ENCODE measurements at places on chromosomes 5 and 9.
A peak's percentile ranks its signal among the peaks of the same experiment; 100 is the strongest.

DNA sequence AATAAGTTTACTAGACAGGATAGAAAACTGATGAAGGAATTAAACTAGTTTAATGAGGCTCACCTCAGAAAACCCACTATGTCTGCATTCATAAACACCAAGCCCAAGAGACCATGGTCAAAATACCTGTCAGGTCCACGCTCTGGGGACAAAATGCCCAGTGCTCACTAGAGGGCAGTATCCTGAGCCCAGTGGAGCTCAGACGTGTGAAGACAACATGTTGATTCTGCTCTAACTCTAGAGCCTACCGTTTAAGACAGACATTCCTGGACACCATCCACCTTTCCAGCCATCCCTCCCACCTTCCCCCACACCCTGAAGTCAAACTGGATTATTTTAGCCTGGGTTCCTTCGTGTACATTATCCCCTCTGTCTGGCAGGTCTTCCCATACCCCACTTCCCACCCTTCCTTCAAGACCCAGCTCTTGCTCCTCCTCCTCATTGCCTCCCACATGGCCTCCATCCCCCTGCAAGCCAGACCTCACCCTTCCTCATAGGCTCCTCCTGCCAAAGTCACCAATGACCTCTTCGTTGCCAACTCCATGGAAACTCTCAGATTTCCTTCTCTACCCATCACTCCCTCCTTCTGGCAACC, 142.3 kb upstream of the FSTL4 start:
- peak; percentile 16 for DNase-seq

- DNase-seq: peak; percentile 10
Measured at GRCh38 chr5:97501965-97502305, 318.9 kb upstream of the RIOK2 start.

GRCh38 chr5:9118852-9119251, 427.0 kb downstream of the SEMA5A start:
- DNase-seq: no peak

GRCh38 chr9:19232823-19233194, 2.3 kb downstream of the DENND4C start:
- DNase-seq: peak; percentile 16

DNA sequence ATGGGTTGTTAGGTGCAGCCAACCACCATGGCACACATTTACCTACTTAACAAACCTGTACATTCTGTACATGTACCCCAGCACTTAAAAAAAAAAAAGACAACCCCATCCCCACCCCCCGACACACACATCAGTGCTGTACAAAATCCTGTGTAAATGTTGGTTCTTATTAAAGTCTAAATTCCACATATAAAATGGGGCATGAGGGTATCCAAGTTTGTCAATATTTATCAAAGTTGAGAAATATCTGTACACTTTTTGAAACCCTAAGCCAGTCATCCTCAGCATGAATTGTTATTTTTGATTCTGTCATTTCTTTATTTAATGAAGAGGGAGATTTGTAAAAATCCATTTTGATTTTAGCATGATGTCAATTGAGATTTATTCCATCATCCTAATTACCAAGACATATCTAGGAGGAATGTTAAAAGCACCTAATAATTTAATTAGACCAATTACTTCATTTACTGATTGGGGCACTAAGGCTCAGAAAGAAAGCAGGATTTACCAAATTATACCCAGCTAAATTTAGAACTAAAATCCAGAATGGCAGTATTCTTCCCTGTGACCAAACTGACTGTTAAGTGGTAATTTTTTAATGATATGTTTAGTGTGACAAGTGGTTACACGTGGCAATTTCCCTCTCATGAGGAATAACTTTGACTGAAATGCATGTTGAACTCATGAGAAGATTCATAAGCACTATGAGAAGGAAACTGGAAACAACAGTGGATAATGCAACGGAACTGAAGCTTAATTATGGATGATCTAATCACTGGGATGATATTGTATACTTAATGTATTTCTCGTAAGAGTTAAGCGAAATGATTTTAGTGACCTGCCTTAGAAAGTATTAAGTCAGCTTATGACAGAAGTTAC, 195.9 kb downstream of the SGCD start:
- no peak for DNase-seq

- no peak for DNase-seq
Measured at GRCh38 chr9:112130997-112131396, 44.1 kb downstream of the SUSD1 start.

DNA sequence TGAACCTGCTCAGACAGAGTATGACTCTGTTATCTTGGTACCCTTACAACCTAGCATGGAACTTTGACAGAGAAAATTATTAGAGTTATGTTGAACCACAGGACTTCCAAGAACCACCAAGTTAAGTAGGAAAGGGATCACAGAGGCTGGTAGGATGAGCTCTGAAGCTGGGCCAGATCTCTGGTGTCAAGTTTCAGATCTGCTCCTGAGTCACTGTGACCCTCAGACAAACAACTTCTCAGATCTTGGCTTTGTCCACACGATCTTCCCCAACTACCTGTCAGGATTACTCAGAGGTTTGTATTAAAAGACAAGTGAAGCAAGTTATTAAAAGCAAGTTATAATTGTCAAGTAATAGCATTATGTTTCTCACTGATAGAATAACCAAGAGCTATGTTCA, 189.0 kb downstream of the SEC61B start:
- peak; percentile 36 for DNase-seq

DNA sequence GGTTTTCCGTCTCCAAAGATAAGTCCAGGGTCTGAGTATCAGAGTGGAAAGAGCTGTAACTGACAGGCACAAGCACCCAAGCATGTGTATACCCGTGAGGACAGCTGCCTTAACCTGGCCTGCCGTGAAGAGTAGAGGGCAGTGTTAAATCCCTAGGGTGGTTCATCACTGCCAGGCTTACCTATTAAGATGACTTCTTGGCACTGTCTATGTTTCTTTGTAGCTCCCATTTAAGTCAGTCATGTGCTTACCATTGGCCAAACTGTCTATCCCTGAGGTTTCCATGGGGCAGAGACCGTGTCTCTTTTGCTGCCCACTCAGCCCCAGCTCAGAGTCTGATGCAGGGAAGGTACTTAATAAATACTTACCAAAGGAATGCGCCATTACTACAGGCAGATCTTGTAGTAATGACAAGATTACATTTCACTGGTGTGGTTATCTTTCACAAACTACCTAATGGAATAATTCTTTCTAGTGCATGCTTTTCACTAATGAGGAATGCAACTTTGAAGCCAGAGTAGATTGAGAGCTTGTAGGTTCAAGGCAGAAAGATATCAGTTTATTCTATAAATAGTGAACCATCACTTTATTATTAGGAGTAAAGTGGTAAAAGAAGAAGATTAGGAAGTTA, 64.2 kb downstream of the SNX24 start:
- no peak for DNase-seq

- DNase-seq: peak; percentile 99
Measured at GRCh38 chr9:114348906-114349482, 19.3 kb downstream of the ORM2 start.

DNA sequence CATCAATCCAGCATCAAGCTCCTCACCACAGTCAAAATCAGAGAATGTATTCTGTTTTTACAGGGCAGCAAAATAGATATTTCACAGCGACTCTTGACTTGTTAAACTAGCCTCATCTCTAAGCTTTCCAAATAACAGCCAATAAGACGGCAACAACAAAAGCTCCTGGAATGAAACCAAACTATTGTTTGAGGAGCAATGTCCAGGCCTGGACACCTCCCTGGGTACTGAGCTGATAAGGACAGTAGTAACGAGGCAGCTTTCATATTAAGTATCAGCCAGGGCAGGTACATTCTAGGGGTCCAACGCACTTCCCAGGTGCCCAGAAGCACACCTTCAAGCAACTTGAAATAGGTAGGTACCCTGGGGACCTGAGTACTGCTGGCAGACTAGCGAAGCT, 260.3 kb downstream of the ENC1 start:
- no peak for DNase-seq

DNA sequence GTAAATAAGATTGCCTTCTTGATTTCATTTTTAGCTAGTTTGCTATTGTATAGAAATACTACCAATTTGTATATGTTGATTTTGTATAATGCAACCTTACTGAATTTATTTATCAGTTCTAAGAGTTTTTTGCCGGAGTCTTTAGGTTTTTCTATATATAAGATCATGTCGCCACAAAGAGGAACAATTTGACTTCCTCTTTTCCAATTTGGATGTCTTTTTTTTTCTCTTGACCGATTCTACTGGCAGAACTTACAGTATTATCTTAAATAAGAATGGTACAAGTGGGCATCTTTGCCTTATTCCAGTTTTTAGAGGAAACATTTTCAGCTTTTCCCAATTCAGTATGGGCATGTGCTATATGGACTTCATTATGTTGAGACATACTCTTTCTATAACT, 624.7 kb upstream of the ACO1 start:
- DNase-seq: no peak

GRCh38 chr5:58012102-58012501, 447.8 kb downstream of the PLK2 start:
- no peak for DNase-seq

DNA sequence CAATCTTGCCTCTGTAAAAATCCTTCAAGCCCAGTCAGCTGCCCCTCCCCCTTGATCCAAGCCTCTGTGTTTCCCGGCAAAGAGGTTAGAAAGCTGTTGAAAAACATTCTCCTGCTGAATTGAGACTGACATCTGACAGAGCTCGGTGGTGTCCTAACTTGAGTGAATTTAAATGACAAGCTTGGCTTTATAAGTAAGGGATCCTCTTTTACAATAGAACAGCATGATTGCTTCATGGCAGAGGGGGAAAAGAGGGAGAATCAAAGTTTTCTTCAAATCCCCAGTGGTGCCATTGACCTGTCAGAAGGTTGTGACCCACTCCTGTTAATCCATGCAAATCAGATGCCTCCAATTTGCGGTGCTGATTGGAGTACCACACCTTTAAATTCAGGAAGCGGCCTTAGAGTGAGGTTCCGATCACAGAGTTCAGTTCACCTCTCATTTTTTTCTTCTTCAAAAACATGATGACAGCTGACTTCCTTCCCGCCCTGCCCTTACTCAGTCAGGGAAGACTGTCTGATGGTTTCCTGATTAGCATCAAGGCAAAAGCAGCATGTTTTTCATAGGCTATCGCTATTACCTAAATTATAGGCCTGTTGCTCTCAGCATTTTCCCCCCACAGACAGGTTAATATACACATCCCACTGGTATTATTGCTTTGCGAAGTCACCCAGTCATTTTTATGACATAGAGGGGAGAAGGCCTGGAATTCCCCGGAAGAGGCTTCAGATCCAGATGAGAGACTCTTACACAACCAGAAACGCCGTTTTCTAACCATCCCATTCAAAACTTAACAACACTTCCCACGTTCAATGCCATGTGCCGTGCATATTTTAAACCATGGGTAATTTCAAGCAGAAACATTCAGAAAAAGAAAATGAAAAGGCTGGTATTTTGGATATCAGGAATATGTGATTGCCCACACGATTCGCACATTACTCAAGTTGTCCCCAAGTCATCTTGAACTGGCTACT, 141.4 kb downstream of the EBF1 start:
- peak; percentile 34 for DNase-seq

GRCh38 chr9:130869250-130869649, 27.4 kb downstream of the QRFP start:
- no peak for DNase-seq

DNA sequence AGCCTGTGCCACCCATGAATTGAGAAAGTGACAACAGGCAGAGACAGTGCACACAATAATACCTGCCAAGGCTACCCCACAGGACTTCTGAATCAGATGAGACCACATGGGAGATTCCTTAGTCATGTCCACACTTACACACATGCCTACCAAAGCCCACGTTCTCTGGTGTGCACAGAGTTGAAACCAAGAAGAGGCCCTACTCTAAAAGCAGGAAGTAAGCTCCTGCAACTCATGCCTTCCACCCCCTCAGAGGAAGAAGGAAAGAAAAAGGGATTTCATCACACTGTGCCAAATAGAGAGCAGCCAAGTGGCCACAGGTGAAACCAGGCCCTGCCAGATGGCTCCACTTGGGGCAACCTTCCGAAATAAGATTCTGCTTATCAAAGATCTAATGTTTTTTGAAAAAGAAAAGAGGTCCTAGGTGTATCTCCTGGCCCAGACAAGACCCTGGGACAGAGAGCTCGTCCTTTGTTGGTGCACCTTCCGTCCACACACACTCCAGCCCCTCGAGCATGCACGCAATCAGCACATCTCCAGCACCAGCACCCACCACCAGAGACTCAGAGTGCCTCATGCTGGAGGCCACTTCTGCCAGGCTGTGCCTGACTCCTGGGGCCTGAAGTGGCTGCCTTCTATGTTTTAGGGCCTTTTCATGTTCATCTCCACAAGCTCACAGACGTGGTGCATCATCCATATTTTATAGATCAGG, 114.6 kb upstream of the SPOCK1 start:
- DNase-seq: peak; percentile 20

GRCh38 chr5:149420545-149421371, 41.7 kb upstream of the IL17B start:
- DNase-seq: peak; percentile 68

DNA sequence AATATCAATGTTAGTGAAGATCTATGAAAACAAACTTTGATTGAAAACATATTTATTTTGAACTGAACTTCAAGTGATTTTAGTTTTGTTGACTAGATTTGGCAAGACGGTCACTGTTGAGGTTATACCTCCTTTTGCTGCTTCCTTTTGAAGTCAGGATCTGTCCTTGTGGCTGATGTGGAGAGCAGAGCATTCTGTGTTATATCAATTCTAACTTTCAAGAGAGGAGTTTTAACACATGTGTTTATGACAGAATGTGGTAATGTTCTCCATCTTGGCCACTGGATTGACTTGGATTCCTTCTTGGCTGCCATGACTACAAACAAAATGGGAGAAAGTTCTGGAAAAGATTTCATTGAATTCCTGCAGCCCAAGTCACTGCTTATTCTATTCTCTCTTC, 104.0 kb upstream of the ACTBL2 start:
- DNase-seq: no peak

DNA sequence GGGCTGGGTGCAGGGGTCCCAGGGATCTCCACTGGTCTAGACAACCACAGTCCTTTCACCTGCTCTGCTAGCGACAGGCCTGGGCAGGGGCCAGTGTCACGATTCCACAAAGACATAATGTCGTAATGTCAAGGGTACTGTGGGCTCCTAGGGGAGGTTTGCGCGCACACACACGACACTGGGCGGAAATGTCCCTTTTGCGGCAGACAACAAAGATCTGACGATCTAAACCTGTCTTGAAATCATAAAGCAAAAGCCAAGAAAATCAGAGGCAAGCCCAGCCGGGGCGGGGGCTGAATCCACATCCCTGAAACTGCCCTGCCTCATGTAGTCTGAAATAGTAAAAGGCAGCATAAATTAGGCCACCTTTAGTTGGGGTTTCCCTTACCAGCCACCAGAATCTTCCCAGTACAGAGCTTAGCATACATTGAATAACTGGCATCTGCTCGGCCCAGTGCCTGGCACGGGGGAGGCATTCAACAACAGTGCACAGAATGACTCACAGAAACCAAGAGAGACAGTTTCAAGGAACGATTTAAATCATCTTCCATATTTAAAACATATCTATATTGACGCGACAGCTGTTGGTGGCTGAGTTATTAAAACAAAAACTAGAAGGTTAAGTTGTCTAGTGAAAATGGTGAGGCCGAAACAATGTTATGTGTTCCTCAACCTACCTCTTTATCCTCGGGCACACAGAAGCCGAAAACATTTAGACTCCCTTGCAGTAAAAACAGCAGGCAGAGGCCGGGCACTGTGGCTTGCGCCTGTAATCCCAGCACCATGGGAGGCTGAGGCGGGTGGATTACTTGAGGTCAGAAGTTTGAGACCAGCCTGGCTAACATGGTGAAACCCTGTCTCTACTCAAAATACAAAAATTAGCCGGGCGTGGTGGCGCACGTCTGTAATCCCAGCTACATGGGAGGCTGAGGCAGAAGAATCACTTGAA, 151.0 kb downstream of the MYO10 start:
- DNase-seq: no peak

All from fibroblast of skin of abdomen (primary cell).